Stimulated activated CD4-positive, alpha-beta T cell treated with anti-CD3 and anti-CD28 coated beads, Interleukin-15, amount 100 ng/mL, for 1 hour (primary cell): ENCODE measurements at places on chromosomes 7 and 10.

GRCh38 chr7:153188630-153189029 is 429.1 kb downstream of the ACTR3B start:
- DNase-seq, result no peak

DNA sequence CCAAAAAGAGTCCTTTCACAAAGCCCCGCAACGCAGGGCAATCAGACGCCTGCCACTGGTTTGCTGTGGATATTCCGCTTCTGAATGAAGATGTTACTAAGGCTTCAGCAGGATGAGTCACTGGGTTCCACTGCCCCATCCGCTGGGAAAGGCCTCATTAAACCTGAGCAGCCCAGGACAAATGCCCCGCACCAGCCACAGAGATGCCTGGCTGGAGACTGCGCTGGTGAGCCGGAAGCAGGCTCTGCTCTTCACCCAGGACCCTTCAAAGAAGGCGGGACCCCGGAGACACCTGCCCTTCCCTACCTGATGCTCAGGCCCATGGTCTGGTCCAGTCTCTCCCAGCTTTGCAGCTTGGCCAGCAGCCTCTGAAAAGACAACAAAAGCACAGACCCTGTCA is 19.8 kb downstream of the MAD1L1 start:
- DNase-seq, result no peak

- no peak for DNase-seq
Observed at GRCh38 chr7:28169230-28169629, 11.4 kb downstream of the JAZF1 start.

GRCh38 chr7:47884675-47885074 is 63.6 kb downstream of the PKD1L1 start:
- no peak for DNase-seq

- no peak for DNase-seq
Observed at GRCh38 chr7:1237704-1238255, 5.1 kb downstream of the UNCX start.

DNA sequence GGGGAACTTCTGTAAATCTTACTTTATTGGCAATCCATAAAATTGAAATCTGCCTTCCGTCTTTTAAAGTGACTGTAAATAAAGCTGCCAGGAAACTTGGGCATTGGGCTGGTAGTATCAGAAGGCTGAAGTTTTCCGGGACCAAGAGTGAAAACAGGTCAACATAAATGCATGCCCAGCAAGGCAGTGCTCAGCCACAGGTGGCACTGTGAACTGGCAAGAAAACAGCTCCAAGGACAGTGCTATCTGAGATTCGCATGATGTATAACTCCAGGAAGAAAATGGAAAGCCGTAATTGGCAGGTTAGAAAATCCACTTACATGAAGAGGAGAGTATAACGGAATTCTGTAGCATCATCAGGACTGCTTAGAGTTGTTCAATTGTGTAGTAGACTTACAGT is 1.9 kb upstream of the INSYN2A start:
- DNase-seq, result no peak

DNA sequence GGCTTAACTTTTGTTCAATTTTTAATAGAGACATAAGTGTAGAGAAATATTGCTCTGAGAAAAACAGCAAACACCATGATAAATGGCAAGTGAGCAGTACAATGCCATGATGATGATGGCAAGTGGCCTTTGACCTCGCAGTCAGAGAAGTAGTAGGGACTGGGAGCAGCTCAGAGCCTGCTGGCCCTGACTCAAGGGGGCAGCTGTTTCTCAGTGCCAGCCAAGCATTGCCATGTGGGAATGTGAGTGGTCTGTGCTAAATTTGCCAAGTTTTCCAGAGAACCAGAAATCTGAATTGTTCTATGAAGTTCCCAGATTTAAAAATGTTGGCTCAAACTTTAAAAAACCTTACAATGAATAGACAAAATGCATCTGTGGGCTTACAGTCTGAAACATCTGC is 187.9 kb downstream of the BICC1 start:
- no peak for DNase-seq

DNA sequence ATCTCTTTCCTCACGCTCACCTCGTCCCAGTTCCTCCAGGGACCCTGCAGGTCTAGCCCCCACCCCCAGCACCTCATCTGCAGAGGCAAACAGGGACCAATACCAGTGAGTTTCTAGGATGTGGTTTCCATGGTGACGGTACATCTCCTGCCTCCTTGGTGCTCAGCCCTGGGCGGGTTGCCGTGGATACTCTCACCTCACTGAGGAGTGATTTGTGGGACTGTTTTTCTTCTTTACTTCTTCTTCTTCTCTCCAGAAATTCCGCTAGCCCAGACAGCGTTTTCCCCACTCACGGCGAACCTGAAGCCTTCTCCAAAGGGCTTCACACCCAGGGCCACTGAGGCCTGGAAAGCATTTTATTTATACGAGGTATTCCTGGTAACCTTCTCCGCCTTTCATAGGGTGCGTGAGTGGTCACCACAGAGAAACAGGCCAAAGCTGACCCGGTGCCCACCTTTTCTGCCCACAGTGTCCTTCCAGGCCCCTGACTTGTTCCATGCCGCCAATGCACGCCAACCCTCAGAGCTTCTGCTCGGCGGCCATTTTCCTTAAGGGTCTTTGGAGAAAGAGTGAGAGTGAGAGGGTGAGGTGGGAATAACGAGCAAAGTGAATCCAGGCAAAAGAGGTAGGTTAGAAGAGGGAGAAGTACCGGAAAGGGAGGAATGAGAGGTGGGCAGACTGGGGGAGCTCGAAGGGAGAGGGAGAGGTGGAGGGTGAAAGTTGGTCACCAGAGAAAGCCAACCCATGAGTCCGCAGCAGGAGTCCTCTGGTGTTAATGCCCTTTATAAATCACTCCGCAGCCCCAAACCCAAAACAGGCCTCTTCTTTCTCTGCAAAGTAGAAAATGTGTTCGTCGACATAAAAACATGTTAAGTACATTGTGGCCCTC is 15.5 kb downstream of the FAM241B start:
- DNase-seq, result no peak

GRCh38 chr7:87420173-87420572 is 55.3 kb downstream of the ABCB4 start:
- DNase-seq, result no peak

- DNase-seq, result no peak
Observed at GRCh38 chr7:100013328-100013676, 2.1 kb upstream of the ZKSCAN1 start.

- DNase-seq, result no peak
Observed at GRCh38 chr7:16026253-16027020, 340.0 kb upstream of the MEOX2 start.

- no peak for DNase-seq
Observed at GRCh38 chr7:49060743-49061142, 136.4 kb downstream of the CDC14C start.

DNA sequence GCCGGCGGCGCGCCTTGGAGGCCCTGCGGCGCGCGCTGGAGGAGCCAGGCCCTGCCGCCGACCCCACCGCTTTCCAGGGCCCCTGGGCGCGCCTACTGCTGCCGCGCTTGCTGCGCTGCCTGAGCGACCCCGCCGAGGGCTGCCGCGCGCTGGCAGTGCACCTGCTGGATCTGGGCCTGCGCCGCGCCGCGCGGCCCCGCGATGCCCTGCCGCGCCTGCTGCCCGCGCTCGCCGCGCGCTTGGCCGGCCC is 280 bp downstream of the DNAAF5 start:
- DNase-seq, result no peak

DNA sequence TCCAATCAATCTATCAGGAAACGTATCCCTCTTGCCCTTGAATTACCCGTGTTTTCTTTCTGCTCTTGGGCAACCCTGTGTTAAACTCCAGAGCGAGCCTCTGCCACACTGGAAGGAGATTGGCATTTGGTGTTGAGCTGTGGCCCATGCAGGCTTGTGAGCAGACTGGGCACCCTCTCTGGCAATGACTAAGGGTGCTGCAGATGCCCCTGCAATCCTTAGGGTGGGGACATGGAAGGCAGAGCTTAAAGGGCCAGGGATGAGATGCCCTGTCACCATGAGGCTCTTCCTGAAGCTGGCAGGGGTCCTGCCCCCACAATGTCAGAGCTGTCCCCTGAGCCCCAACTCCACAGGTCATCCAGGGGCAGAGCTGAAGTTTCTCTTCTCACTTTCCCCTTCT is 19.5 kb upstream of the FAM180A start:
- DNase-seq, result no peak

- no peak for DNase-seq
Observed at GRCh38 chr10:24215196-24215595, 6.3 kb downstream of the KIAA1217 start.

DNA sequence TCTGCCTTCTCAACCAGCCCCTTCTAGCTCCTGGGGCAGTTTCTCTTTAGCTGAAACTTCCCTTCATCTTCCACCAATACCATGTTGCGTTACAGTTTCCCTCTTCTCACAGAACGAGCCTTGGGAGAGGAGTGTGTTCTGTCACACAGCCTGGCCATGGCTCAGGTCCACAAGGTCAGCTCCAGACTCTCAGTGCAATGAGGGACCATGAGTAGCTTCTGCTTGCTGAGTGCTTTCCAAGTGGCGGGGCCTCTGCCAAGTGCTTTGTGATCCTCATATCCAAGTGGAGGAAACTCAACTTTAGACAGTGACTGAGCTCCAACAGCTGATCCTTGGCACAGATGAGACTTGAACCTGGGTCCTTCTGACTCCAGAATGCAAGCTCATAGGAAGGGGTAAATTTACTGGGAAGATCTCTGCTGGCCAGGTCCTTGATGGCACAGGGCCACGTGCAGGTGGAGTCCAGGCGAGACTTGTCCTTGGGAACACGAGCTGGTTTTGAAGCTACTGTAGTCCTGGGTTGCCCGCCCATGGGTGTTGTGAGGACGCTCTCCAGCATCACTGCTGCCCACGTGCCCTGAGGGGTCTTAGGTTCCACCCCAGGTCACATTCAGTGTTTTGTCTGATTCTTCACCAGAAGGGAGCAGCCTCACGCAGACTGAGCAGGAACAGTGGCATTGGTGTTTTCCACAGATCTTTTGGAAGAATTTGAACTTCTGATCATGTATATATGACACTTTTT is 238.0 kb downstream of the EBF3 start:
- DNase-seq, result no peak

DNA sequence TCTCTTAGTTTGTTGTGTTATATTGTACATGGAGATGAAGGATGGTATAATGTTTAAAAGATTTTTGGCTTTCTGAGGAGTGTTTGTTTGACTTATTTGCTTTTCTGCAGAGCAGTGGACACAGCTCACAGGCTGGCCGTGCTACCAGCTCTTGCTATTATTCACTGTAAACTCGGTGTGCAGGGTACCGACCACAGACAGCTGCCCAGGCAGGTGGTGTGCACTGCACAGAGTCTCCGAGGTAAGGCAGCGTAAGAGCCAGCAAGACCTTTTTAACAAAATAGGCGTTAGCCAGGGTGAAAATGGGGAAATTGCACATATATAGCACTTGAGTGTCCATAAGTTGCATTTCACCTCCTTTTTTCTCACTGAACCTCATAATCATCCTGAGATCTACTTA is 438.0 kb downstream of the CNTNAP2 start:
- DNase-seq, result no peak

DNA sequence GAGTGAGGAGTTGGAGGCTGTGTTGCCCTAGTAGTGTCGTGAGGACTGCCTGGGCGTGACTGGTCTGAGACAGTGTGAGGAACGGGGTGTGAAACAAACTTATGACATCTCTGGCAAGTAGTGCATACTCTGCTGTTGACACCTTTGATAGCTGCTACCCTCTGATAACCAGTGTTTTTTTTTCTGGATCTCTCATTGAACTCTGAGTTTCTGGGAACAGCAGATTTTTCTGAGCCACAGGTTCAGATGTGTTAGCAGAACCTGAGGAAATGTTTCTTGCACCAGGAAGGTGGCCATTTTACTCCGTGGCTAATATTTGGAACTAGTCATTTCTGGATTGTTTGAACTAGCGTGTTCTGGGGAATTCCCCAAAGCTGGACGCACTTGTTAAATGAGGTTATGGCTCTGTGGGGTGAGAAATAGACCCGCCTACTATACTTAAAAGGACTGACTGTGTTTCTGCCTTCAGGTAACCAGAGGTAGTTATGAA is 52.9 kb downstream of the AUTS2 start:
- no peak for DNase-seq

GRCh38 chr7:95878677-95879076 is 106.3 kb downstream of the DYNC1I1 start:
- DNase-seq, result no peak

DNA sequence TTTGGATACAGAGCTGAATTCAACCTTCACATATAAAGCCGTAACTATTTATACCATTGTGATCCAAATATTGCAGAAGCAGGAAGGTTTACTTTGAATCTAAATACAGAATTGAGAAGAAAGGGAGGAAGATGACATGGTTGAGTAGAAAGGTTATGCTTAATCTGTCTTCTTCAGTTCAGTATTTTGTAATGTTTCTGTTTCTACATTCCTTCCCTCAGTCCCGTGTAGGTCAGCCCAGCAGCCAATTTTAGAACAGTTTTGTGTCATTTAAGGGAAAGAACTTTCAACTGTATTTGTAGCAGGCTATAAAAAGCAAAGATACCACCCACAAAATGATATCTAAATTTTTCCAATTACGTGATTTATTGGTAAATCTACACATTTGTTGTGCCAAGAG is 97.4 kb downstream of the CPED1 start:
- no peak for DNase-seq

DNA sequence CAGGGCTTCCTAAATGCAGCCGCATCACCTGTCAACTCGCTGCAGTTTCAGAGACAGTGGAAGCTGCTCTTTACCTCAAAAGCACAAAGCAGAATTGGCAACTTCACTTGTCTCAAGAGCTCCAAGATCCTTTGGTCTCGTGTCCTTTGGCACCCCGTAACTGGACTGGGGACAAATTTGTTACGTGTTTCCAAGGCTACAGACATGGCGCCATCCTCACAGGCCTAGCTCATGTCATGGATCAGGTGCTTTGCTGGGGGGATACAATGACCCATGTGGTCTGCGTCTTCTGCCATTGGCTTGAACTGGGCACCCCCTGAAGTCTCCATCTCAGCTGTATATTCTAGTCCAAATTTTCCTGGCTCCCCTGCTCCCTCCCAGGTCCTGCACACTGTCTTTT is 48.6 kb downstream of the CHST3 start:
- no peak for DNase-seq

DNA sequence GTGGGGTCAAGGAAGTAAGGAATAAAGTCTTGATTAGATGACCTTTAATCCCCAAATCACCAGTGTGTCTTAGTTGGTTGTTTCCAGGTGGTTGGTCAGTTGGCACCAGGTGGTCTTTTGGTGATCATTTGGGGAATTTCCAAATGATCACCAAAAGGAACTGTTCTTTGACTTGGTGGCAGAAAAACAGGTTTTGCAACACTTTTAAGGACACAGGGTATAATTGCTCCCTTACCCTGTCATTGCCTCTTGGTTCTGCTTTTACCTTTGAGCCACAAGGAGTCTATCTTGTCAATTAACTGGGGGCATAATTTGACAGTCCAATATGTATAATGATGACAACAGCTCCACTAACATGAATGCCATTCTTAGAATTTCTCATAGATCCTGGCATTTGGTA is 104.2 kb downstream of the ADK start:
- no peak for DNase-seq

DNA sequence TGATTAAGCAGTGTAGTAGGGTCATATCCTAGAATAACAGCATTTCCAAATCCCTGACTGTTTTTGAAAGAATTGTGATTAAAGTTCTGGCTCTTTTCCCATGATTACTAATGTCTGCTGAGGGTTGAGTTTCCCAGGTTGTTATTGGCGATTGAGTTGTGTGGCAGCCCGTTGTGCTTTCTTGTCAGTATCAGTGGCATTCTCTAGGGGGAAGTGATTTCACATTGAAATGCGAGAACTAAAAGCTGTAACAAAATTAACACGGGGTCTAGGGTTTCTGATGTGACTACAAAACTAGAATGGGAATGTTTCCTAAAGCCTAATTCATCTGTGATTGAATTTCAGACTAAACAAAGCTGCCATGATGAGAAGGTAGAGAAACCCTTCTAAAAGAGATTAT is 349.4 kb downstream of the EXOC4 start:
- no peak for DNase-seq
